ENCODE measurements at places on chromosomes 11 and 22.

GRCh38 chr11:95442531-95443050 lies 211.6 kb upstream of the SESN3 start:
- DNase-seq = no peak

GRCh38 chr22:26453216-26453615 lies 24.2 kb downstream of the ASPHD2 start:
- no peak for DNase-seq

DNA sequence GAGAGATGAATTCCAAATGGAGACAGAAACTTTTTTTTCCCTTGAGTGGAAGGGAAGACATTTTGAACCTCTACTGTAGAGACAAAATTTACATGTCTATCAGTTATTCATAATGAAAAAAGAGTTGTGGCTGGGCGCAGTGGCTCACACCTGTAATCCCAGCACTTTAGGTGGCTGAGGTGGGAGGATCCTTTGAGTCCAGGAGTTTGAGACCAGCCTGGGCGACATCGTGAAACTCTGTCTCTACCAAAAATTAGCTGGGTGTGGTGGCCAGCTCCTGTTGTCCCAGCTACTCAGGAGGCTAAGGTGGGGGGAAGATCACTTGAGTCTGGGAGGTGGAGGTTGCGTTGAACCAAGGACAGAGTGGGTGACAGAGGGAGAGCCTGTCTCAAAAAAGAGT lies 4.1 kb downstream of the EED start:
- no peak for DNase-seq

GRCh38 chr22:48721395-48721669 lies 1106.3 kb downstream of the BRD1 start:
- DNase-seq = no peak

GRCh38 chr11:119365071-119365591 lies 16.4 kb downstream of the USP2 start:
- no peak for DNase-seq

GRCh38 chr11:1793081-1793480 lies 29.4 kb upstream of the CTSD start:
- DNase-seq = no peak

- DNase-seq = no peak
Measured at GRCh38 chr22:39574779-39575551, 4.4 kb downstream of the CACNA1I start.

GRCh38 chr22:41991111-41991510 lies 7.5 kb upstream of the WBP2NL start:
- DNase-seq = no peak

- DNase-seq = no peak
Measured at GRCh38 chr22:42134100-42135020, 3.8 kb upstream of the CYP2D6 start.

DNA sequence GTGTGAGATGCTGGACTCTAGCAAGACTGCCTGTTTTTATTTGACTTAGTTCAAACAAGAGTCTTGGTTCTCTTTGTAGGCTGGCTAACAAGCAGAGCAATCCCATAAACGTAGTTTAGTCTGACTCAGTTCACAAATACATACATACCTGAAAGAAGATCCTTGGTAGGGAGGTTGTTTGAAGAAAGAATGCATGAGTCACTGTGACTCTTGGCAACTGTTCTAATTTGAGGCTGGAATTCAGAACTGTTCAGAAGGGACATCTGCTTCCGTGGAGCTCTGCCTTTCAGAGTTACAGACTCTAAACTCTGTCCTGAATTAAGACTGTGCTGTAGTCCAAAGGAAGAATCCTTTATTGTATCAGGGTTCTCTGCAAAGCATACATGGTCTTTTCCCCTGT lies 32.2 kb downstream of the C2CD3 start:
- DNase-seq = no peak

DNA sequence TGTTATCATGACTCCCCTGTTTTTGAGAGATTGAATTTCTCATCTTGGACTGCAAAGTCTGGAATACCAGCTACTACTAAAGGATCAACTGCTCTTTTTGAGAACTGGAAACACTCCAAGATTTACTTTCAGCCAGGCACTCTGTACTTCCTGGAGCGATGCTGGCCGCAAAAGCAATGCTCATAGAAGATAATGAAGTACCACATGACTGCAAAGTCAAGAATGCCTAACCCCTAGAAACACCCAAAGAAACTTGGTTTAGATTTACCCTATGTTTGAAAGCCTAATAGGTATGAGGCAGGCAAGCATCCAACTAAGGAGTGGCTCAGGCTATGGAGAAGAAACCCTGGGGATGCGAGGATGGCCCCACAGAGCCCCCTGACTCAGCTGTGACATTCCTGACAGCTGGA lies 47.7 kb upstream of the ARHGAP20 start:
- no peak for DNase-seq

DNA sequence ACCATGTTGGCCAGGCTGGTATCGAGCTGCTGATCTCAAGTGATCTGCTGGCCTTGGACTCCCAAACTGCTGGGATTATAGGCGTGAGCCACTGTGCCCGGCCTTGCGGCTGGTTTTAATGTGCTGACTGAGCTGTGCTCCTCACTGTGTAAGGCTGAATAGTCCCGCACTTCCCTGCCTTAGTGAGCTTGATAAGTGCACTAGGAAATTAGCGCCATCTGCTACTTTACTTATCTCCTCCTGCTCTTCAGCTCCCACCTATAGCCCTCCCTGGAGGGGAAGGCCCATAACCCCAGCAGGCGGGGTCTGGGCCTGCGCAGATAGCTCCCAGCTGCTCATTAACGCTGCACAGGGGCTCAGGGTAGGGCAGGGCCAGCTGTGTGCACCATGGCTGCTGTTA lies 49.4 kb downstream of the CLMP start:
- no peak for DNase-seq

GRCh38 chr11:71843858-71844257 lies 10.9 kb downstream of the DEFB108B start:
- DNase-seq = no peak

GRCh38 chr11:37124384-37124783 lies 526.3 kb upstream of the RAG2 start:
- DNase-seq = no peak

DNA sequence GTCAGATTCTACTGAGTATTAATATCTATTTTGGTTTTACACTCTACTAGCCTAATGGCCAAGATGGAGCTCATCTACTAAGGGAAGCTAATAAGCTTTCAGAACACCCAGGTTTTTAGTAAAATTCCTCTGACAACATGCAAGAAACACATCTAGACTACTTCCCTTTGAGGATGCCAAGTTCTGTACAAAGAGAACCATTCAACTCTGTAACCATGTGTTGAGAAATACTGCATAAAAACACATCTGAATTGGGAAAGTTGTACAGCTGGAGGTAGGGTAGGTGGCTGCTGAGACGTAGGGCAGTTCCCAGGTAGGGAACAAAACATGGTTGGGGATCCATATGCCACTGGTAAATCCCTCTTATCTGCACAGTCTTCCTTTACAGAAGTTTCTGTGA lies 66.2 kb downstream of the SC5D start:
- no peak for DNase-seq

GRCh38 chr11:112748713-112749543 lies 212.3 kb upstream of the NCAM1 start:
- no peak for DNase-seq

DNA sequence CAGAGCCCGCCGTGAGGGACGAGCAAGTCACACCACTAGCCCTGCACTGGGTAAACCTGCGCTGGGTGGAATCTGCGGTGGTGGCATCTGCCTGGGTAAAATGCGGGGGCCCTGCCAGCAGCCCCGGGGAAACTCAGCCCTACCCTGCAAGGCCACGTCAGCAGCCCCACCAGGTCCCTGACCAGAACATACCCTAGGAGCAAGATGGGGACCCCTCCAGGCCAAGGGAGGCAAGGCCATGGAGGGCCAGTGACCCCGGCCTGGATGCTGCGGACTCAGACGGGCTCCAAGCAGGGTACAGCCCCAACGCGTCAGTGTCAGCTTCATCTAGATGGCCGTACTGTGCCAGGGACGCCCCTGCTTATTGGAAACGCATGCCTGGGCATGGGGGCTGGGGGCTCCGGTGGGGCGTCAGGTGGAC lies 26.3 kb downstream of the TOLLIP start:
- no peak for DNase-seq

GRCh38 chr22:44085743-44086270 lies 61.7 kb downstream of the PARVB start:
- DNase-seq = no peak

DNA sequence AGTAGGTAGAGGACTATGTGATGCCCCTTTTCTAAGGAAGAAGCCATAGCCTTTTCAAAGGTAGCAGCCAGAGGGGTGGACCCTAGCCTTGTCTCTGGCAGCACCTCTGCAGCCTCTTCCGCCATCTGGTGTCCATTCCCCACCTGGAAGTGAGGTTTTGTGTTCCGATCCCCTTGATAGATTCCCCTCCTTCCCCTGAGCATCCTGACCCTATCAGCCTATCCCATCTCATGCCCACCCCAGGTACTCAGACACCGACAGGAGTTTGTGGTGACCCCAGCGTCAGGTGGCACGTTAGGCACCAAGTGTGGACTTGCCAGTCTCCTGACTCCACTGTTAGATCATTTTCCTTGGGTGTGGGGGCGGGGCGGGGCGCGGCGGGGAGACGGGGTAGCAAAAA lies 398 bp upstream of the FAM89B start:
- DNase-seq = no peak

GRCh38 chr22:40757071-40757470 lies 62.1 kb downstream of the SLC25A17 start:
- DNase-seq = no peak

DNA sequence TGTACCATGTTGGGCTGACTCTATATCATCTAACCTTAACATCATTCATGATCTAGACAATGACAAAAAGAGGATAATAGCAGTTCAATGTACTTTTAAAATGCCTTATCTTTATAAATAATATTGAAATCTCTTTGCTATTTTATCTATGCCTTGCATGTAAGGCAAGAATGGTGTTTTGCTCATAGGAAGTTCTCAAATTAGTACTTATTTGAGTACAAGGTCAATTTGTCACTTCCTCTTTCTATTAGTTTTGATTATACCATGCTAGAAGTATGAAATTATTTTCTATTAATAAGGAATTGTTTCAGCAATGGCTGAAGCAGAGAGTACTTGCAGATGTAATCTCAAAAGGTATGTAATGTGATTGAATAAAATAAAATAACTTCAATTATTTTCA lies 1285.4 kb upstream of the TENM4 start:
- DNase-seq = no peak

DNA sequence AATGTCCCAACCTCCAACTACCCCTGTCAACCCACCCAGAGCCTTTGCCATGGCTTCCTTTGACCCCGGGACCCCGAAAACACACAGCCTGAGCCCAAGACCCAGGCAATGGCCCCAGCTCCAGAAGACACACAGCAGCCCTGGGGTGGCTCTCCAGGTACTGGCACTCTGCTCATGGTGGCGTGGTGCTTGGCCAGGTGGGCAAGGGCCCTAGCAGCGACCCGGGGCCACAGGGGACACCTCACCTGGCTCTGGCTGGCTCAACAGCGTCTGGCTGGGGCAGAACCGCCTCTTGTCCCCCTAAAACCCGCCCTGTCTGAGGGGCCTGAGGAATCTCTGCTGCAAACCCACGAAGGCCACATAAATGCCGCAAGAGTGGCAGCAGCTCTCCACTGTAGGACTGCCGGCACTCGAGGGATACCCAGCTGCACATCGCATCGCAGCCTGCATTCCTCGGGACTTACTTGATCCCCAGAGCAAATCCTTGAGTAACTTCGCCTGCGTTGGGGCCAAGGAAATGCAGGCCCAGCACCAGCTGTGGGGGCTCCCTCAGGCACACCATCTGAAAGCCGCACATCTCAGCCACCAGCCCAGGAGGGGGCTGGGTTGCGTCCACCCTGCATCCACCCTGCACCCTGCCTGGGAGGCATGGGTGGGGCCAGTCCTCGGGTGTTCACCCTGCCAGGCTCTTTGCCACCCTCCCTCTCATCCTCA lies 23.1 kb upstream of the GNB1L start:
- DNase-seq = peak; percentile 14

- DNase-seq = no peak
Measured at GRCh38 chr11:109390752-109391151, 31.2 kb upstream of the C11orf87 start.
